HAP-1 (cell line): ENCODE measurements at places on chromosomes 5 and 9.

- no peak for DNase-seq
These were observed 16.0 kb upstream of the SLC22A5 start for GRCh38 chr5:132353486-132353995.

GRCh38 chr5:74476046-74476818 lies 164.3 kb downstream of the ENC1 start:
- no peak for DNase-seq

DNA sequence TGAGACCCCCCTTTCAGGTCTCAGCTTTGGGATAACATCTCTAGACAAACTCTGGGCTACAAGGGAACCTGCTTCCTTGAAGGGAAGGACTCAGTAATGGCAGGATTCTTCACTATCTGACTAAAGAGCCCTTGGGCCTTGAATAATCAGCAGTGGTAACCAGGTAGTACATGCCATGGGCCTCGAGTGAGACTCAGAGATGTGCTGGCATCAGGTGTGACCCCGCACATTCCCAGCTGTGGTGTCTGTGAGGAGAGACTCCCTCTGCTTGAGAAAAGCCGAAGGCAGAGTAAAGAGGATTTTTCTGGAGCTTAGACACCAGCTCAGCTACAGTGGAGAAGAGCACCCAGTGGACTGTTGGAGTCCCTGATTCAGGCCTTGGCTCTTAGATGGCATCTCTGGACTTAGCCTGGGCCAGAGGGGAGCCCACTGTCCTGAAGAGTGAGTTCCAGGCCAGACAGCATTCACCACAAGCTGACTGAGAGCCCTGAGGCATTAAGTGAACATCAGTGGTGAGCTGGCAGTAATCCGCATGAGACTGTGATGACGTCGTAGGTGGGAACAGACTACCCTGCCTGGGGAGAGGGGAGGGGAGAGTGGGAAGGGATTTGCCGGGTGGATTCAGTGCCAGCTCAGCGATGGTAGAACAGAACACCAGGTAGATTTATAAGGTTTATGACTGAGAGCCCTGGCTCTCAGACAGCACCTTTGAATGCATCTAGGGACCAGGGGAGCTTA lies 5.3 kb upstream of the ZNF782 start:
- DNase-seq = no peak

GRCh38 chr5:114238771-114239313 lies 123.0 kb upstream of the KCNN2 start:
- no peak for DNase-seq

DNA sequence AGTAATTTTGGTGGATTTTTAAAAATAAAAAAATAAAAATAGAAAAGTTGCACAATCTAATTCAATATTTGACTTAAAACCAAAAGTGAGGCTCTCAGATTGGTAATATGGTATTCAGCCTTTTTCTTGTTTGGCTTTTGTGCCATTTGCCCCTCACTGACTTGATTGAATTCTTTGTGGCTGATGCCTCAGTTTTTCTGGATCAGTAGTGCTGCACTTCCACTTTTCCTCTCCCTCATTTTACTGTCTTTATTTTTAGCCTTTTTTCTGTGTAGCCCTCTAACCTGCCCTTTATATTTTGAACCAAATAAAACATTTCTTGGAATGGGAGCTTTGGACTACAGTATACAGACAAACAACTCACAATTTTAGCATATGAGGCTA lies 3.8 kb upstream of the MSMP start:
- no peak for DNase-seq

DNA sequence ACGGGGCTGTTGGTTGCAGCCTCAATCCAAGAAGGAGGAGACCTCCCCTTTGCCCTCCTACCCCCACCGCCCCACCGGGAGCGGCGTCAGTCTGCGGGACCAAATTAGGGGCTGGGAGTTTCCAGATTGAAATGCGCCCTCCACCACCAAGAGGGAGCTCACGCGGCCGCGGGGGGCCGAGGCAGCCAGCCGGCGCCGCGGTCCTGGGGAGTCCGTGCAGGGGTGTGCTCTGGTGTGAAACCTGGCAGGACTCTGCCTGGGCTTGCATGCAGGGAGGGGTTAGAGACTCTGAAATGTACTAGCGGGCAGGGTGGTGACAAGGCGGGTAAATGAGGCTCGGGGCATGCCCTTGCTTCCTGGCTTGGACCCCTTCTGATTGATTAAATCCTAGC lies 989 bp upstream of the FBN2 start:
- peak; percentile 3 for DNase-seq

GRCh38 chr5:79396265-79396664 lies 117.7 kb downstream of the HOMER1 start:
- no peak for DNase-seq

DNA sequence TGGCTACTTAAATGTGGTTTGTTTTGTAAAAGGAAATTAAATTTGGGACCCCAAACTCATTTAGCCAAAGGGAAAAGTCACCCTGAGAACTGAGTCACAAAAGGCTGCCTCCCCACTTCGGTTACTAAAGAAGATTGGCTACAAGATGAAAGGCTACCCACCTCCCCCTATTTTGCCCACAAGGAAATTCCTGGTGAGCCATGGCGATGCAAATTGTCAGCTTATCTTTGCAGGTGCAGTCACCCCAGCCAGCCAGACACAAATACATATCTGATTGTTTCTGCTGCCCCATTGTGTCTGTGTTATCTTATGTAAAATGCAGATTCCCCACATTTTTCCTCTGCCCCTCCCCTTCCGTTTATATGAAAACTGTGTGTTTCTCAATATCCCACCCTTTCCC lies 8.9 kb downstream of the PAEP start:
- DNase-seq = no peak

- DNase-seq = no peak
These were observed 161.2 kb downstream of the ZNF462 start for GRCh38 chr9:107024193-107024592.

DNA sequence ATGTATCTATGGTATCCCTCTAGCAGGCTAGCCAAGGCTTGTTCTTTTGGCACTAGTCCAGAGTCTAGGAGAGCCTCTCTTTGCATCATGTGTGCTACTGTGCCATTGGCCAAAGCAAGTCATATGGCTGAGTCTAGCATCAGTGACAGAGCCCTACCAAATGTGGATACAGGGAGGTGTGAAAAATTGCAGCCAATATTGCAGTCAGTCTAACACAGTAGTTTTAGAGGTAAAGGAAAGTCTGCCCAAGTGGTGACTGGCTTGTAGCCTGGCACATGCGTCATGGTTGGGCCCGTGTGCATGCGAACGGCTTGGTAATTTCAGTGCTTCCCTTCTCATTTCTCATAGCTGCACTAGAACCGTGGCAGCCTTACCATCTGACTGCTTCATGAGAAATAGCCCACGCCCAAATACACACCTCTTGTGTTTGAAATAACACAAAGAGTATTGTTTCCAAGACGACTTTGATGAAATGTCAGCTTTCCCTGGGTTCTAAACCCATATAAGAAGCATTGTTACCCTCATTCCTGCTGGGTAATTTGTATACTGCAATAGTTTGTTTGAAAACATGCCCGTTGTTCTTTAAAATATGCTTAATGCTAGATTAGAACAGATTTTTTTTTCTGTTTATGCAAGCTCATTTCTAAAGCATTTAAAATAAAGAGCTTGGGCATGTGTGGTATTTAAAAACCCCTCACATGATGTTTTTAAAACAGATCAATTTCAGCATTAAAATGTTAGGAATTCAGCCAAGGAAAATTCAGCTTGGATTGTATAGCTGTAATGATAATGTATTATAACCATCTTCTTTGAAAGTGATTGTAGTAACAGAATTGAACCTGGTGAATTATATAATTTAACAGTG lies 113.2 kb downstream of the TLE4 start:
- DNase-seq = no peak

GRCh38 chr5:150044329-150044681 lies 42.0 kb downstream of the CSF1R start:
- peak; percentile 38 for DNase-seq

- no peak for DNase-seq
These were observed 143.0 kb downstream of the GPBP1 start for GRCh38 chr5:57316798-57317327.

DNA sequence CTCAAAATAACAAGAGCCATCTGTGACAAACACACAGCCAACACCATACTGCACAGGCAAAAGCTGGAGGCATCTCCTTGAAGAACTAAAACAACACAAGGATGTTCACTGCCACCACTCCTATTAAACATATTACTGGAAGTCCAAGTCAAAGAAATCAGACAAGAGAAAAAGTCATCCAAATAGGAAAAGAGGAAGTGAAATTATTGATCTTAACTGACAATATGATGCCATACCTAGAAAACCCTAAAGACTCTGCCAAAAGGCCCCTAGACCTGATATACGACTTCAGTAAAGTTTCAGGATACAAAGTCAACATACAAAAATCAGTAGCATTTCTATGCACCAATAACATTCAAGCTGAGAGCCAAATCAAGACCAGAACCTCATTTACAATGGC lies 30.0 kb upstream of the MACIR start:
- DNase-seq = no peak

DNA sequence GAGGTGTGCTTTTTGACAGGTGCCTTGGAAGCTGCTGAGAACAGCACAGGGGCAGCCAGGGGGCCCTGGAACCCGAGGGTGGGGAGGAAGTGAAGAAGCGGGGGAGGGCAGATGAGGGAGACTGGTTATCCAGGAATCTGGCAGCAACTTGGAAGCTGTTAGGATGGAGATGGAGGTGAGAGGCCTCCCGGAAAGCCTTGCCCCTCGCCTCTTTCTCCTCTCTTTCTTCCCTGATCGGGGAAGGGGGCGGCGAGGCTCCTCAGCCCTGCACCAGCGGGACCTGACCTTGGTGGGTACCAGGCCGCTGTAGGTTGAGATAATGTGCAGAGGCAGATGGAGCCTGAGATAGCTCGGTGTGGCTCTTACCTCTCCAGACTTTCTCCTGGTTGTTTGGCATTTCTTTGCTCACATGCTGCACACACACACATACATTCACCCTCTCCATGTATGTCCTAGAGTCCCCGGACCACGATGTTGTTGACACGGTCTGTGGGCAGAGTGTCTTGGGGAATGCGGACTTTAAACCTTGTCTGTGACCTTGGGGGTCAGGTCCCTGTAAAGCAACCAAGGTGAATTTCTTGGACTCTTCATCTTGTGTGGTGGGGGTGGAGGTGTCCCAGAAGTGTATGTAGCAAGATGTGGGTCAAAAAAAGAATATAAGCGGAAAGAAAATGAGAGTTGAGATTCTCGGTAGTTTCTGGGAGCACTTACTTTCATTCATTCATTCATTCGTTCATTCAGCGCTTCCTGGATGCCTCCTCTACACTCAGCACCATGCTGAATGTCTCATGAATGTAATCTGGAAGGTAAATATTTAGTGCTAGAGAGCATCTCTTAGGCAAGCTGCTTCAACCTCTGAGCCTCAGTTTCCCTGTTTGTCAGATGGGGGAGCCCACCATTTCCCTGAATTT lies 1.6 kb downstream of the WWC1 start:
- DNase-seq = no peak

- no peak for DNase-seq
These were observed 41.5 kb downstream of the EDIL3 start for GRCh38 chr5:84343171-84343570.

GRCh38 chr5:763998-764781 lies 20.3 kb downstream of the ZDHHC11B start:
- peak; percentile 11 for DNase-seq

DNA sequence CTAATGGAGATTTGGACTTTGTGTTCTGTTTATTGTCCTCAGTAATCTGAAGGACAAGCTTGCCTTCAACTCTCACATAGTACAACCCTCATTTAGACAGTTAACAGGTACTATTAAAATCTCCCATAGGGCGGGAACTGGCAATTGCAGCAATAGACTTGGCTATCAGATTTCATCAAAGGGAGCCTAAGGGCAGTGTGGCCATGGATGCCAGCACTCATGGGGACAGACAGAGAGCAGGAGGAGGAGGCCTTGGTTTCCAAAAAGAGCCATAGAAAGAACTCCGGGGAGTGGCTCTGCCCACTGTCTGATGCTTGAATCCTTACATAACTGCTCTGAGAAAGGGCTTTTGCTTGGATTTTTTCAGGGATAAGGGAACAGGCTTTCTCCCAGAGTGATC lies 6.8 kb downstream of the SLC36A1 start:
- DNase-seq = no peak

- DNase-seq = no peak
These were observed 112.5 kb downstream of the VAV2 start for GRCh38 chr9:133879615-133880014.

DNA sequence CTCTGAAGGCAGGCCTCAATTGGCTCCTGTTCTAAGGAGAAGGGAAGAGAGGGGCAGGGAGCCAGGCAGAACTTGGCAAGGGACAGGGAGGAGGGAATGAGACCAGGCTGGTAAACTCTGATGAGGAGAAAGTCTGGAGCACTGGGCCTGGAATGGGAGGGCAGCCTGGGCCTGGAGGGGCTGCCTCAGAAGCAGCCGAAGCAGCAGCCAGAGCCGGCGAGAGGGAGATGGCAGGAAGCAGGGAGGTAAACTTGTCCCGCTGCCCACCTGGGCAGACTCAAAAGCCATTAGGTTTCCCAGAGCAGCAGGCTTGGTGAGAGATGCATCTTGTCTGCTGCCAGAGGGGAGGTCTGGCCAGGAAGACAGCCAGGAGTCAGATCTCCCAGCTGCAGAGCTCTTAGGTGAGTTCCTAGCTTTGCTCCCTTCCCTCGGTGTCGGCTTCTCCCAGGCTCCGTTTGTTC lies 37.0 kb upstream of the CRB2 start:
- no peak for DNase-seq

- peak; percentile 75 for DNase-seq
These were observed 27.5 kb downstream of the ADGRD2 start for GRCh38 chr9:124477648-124478285.

GRCh38 chr9:35910613-35911359 lies 1.5 kb downstream of the SPAAR start:
- DNase-seq = peak; percentile 59

- DNase-seq = no peak
These were observed 7.3 kb upstream of the RGS3 start for GRCh38 chr9:113456235-113456634.

- DNase-seq = no peak
These were observed 35.8 kb downstream of the FSD1L start for GRCh38 chr9:105483618-105484017.

GRCh38 chr9:6415266-6415665 lies 2.3 kb downstream of the UHRF2 start:
- DNase-seq = no peak

GRCh38 chr5:103648086-103648485 lies 85.5 kb upstream of the NUDT12 start:
- DNase-seq = no peak

DNA sequence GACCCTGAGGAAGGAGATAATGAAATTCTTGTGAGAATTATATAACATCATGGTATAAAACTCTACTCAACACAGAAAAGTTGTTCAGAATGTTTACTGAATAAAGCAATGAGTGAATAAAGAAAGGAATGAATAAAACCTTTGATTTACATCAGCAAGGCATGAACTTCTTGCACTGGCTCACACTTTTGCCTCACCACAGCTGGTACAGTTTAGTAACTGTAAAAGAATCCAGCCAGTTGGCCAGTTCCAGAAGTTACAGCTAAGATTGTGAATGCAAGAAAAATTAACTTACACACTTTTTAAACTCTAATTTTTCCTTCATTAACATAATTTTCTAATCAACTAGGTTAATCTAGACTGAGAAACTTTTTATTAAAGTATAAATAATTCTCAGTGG lies 490.9 kb downstream of the NFIB start:
- no peak for DNase-seq
